ENCODE measurements at places on chromosomes 4 and X. TPM values are rescaled to one million over a fixed set of nuclear protein-coding genes. Genes with fewer than 3 reads are reported as not detected.

Gene FAM9C
- not detected for total RNA-seq

Gene ARMCX4
- 2.4 TPM for total RNA-seq

Gene SPIN2B
- total RNA-seq = 3.6 TPM

Gene CC2D2A
- total RNA-seq = 12.2 TPM

Gene GPRIN3
- total RNA-seq = not detected

Gene ATP2B3
- total RNA-seq = not detected

Gene PRPS2
- total RNA-seq = 61.7 TPM

Gene ATP1B4
- not detected for total RNA-seq

Gene CXCL10
- total RNA-seq = 0.28 TPM

Gene TCEAL6
- total RNA-seq = not detected

Gene MAGEA11
- total RNA-seq = not detected

Gene MAML3
- 0.61 TPM for total RNA-seq

Gene MAGEB10
- total RNA-seq = not detected

Gene TSPAN6
- total RNA-seq = 18.3 TPM

Gene SRPK3
- total RNA-seq = 0.04 TPM

Gene RASL11B
- total RNA-seq = 2.5 TPM

Gene CYBB
- total RNA-seq = 0.03 TPM

Gene ASB9
- total RNA-seq = 1.0 TPM

Gene TADA2B
- total RNA-seq = 10.0 TPM

Gene CFAP47
- total RNA-seq = not detected

Gene GYPE
- total RNA-seq = not detected

Gene PKD2
- 22.9 TPM for total RNA-seq

Gene FAM53A
- total RNA-seq = 1.3 TPM

All from foreskin keratinocyte (primary cell).